ENCODE measurements at places on chromosomes 13 and 19. TPM values are rescaled to one million over a fixed set of nuclear protein-coding genes. Genes with fewer than 3 reads are reported as not detected.

GRCh38 chr19:35011737-35012682 lies 11.9 kb downstream of the GRAMD1A start:
- DNase-seq = no peak

DNA sequence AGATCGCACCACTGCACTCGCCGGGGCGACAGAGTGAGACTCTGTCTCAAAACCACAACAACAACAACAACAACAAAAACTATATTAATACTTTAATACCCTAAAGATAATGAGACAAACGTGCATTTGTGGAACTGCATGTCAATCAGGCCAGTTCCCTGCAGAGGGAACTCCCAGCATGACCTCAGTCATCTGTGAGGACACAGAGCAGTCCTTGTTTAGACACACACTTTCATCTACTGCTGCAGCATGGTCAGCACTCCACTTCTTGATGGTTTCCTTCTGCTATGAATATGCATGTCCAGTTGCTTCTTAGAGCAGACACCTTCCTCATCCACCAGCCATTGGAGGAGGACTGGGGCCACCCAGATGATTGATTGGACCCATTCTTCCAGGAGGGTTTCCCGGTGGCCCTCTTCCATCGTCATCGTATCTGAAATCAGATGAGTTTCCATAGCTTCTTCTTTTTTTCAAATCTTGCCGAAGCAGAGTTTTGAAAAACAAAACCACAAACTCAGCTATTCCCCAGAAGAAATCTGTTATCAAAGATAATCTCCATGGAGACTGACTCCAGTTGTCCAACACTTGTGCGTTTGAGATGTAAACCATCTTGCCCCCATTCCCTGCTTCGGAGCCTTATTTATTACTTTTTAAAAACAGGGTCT lies 26.5 kb downstream of the ZNF607 start:
- no peak for DNase-seq

- DNase-seq = no peak
Observed at GRCh38 chr13:105219651-105220050, 1315.8 kb downstream of the EFNB2 start.

DNA sequence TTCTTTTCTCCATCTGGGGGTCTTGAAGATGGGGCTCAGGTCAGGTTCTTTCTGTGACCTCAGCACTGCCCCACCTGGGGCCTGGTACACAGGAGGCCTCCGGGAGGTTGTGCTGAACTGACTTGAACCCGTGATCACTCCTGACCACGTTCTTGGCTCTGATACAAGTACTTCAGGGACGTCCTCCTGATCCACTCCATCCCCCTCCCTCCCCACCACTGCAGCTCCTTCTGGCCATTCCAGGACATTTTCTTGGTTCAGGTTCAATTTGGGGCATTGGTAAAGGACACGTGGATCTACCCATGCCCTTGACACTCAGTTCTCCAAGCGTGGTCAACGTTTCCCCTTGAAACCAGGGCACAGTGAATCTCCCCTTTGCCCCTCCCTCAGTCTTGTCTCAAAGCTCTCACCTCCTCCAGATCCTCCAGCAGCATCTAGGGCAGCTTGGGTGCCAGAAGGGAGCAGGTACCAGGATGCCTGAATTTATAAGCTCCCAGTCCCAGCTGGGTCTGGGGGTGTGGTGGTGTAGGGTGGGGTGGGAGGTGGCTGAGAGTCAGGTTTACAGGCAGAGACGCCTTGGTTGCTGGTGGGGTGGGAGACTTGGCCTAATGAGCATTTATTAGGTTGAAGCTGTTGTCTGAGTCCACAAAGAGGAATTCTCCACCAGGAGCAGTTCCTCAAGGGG lies at the start of gene KLK15:
Gene KLK15, minus strand, starts transcription at position 458 of the 685 bp plus-strand sequence. CDS start 2,082 bp downstream, outside the sequence.
- DNase-seq = no peak

FDX2 gene
- total RNA-seq = 35.8 TPM

Data from thoracic aorta (tissue), 2 donors.